Fibroblast of skin of abdomen (primary cell): ENCODE measurements at places on chromosomes 7 and 10.

- peak; percentile 82 for DNase-seq
These were observed 160.1 kb downstream of the MTERF1 start for GRCh38 chr7:91720260-91720937.

DNA sequence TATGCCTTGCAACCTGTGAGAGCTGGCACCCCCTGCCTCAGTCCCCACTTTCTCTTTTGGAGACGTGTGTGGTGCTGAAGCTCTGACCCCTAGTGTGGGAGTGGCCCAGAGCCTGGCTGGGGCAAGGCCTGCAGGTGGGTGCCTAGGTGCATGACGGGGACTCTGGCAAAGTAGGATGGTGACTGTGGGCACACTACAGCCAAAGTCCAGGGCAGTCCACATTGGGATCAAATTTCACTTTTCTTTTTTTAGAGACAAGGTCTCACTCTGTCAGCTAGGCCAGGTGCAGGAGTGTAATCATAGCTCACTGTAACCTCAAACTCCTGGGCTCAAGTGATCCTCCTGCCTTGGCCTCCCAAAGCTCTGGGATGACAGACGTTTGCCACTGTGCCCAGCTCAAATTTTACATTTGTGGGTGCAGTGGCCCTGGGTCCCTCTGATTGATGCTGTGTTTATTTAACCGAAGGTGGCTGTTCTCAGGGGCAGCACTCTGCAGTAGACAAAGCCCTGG is 52.3 kb downstream of the NEURL1 start:
- no peak for DNase-seq

GRCh38 chr7:110601710-110602109 is 489.2 kb upstream of the LRRN3 start:
- DNase-seq: no peak

- DNase-seq: peak; percentile 35
These were observed 98.9 kb downstream of the DYNC1I1 start for GRCh38 chr7:95871075-95871848.

DNA sequence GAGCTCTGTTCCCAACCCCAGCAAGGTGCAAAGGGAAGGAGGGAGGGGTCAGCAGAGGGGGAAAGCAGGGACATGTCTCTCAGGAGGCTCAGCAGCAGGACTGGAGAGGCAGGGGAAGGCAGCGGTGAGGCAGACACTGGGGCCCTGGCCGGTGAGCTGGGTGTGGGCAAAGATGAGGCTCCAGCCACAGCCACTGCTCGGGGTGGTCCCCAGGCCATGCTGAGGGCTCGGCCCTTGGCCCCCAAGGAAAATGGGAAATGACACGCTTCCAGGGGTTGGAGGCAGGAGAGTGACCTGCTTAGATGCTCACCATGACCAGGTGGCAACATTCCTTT is 35.4 kb upstream of the CHST15 start:
- DNase-seq: no peak

- peak; percentile 86 for DNase-seq
These were observed 3.7 kb upstream of the IFIT1B start for GRCh38 chr10:89373916-89374711.

- no peak for DNase-seq
These were observed 179.5 kb upstream of the KLF6 start for GRCh38 chr10:3964516-3964915.

DNA sequence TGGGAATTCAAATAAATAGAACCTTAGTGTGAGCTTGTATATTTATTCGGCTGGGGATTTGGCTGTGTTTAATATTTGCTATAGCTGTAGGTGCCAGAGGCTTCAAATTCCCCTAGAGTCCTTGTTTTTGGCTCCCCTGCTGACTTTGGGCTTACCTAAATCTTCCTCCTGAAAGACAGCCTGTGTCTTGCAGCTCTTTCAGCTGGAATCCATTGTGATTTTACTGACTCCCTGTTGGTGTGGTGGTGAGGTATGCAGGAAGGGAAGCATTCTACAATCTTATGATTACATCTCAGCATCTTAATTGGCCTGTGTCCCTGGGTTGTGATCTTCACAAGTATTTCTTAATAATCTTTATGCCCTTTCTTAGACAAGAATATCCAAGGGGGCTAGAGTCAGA is 25.9 kb downstream of the FOXI2 start:
- DNase-seq: no peak

GRCh38 chr7:132061937-132062336 is 505.5 kb upstream of the PODXL start:
- DNase-seq: peak; percentile 79

GRCh38 chr10:75865413-75866299 is 434.2 kb downstream of the LRMDA start:
- peak; percentile 12 for DNase-seq

GRCh38 chr10:6920072-6921019 is 340.3 kb upstream of the PRKCQ start:
- peak; percentile 62 for DNase-seq

GRCh38 chr7:132028144-132028920 is 471.9 kb upstream of the PODXL start:
- no peak for DNase-seq

DNA sequence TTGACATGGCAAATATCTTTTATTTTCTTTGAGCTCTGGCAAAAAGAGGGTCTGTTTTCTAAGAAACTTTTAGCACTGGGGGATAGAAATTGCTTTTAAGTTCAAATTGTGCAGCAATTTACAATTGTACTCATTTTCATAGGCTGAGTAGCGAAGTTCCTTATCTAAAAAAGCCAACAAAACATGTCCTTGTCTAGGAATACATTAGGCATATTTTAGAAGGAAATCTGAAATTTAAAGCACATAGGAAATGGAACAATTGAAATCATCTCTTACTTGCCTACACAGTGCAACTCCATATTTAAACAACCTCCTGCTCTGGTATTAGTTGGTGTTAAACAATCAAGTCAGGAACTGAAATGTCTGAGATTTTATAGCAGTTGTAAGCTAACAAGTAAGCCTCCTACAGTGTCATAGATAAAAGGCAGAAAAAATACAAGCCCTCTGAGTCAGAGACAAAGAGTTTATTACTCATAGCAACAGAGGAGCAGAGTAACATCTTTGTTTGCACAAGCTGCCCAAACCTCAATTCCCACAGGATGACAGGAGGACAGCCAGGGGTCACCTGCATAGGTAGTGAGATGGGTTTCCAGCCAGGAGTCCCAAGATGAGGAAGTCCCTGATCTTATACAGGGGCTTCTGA is 280.2 kb upstream of the HGF start:
- peak; percentile 83 for DNase-seq

DNA sequence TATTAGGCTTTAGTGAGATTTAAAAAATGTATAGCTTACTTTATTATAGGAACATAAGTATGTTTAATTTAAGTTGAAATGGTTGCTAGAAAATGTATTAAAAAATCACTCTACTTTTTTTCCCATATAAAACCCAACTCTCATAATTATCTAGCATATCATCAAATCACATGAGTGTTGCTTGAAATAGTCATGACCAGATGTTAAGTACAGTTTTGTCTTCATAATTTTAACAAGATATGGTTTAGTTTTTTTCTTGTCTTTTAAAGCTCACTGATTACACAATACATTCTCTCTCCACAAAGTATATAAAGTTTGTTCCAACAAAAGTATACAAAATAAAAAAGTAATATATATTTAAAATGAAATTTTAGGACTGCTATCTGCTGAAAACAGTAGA is 82.8 kb downstream of the HGF start:
- DNase-seq: no peak

DNA sequence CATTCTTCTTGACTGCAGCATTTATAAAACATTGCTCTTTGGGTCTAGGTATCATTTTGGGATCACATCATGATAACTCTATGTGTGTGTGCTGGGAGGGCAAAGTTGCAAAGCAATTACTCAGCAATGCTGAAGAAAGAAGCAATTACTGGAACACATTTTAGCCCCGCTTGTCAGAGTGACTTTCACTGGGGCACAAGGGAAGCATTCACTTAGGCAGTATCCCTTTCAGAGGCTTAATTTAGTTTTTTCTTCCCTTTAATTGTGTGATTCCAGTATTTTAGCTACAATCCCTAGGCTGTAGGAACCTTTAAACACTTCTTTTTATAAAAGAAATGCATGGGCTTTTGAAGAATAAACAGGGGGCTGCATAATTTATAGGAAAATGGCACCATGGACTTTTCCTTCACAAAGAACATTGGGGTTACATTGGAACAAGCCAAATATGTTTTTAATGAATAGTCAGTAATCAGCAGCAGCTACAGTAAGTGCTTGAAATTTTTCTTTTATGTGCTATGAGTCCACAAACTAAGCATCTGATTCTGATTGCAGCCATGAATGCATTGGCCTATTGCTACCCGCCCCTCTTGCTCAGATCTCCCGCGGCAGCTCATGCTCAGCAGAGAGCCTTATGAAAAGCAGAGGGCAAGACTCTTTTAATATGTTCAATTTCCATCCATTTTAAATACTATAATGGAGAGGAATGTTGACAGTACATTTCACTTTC is 51.2 kb upstream of the NXPH1 start:
- no peak for DNase-seq

- DNase-seq: peak; percentile 90
These were observed 74.2 kb upstream of the PLXNA4 start for GRCh38 chr7:132650498-132650897.

GRCh38 chr10:69835875-69836730 is 34.4 kb downstream of the COL13A1 start:
- no peak for DNase-seq

- DNase-seq: no peak
These were observed 346.0 kb upstream of the MKI67 start for GRCh38 chr10:128472196-128472595.

GRCh38 chr7:38929460-38930171 is 20.6 kb upstream of the VPS41 start:
- DNase-seq: peak; percentile 47

DNA sequence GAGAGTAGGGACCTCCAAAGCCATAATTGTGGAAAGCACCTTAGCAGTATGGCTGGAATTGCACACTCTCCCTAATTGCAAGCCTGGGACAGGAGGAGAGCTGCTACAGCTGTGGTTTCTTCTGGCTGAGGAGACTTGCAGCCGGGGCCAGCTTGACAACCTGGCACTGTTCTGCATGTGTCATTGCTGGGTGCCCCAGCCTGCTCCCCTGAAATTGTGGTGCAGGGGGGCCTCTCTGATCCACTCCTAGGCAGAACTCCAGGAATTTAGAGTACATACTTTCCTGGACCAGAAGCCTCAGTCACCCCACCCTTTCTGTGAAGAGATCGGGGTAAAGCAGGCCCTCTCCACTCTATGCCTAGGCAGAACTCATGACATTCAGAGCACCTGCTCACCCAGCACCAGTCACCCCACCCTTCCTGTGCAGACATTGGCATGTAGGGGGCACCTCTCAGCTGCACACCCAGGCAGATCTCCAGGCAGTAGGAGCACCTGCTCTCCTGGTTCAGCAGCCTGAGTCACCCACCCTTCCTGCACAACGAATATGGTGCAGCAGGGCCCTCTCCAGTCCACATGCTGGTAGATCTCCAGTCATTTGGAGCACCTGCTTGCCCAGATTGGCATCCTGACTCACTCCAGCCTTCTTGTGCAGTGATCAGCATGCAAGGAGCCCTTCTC is 34.4 kb upstream of the DYNC1I1 start:
- DNase-seq: no peak

GRCh38 chr7:133139801-133140200 is 57.9 kb upstream of the CHCHD3 start:
- DNase-seq: no peak

DNA sequence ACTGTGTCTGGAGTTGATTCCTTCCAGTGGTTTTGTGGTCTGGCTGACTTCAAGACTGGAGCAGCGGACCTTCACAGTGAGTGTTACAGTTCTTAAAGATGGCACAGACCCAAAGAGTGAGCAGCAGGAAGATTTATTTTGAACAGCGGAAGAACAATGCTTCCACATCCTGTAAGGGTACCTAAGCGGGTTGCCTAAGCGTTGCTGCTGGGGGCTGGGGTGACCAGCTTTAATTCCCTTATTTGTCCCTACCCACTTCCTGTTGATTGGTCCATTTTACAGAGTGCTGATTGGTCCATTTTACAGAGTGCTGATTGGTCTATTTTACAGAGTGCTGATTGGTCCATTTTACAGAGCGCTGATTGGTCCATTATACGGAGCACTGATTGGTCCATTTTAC is 13.2 kb downstream of the AKR1B15 start:
- peak; percentile 91 for DNase-seq

DNA sequence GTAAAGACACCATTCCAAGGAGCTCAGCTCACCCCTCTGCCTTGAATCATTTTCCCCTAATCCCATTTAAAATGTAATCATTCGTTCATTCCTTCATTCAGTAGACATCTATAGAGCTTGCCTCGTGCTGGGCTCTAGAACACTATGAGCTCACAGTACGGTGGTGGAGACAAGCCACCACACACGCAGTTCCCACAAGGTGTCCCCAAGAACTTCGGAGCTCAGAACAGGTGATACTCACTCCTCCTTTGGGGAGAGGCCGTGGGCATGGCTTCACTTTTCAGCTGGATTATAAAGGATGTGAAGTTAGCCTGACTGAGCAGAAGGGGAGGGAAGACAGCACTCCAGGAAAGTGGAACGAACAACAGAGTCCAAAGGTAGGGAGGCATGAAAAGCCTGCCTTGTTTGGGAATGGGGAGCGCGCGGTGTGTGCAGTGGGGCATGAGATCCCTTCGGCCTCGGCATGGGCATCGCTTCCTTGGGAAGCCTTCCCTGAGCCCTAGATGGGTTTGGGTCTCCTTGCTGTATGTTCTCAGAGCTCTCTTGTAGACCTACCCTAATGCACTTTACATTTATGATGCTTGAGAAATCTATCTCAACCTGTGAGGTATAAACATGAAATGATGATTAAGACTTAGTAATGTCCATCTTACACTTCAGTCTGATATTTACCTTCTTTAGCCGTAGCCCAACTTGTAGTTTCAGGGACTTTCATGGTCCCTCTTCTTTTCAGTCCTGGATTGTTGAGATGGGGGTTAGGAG is 809 bp upstream of the OGA start:
- no peak for DNase-seq

GRCh38 chr10:112678987-112679386 is 232.0 kb downstream of the VTI1A start:
- no peak for DNase-seq

GRCh38 chr7:151244841-151245346 is 3.6 kb downstream of the SMARCD3 start:
- no peak for DNase-seq

- DNase-seq: no peak
These were observed 7.3 kb upstream of the SNX13 start for GRCh38 chr7:17947620-17948019.
